Stimulated activated CD8-positive, alpha-beta memory T cell treated with anti-CD3 and anti-CD28 coated beads, Interleukin-4, amount 100 ng/mL, for 1 hour (primary cell): ENCODE measurements at places on chromosomes 2 and 18.

- DNase-seq = no peak
Observed at GRCh38 chr2:39881494-39881893, 102.4 kb upstream of the THUMPD2 start.

DNA sequence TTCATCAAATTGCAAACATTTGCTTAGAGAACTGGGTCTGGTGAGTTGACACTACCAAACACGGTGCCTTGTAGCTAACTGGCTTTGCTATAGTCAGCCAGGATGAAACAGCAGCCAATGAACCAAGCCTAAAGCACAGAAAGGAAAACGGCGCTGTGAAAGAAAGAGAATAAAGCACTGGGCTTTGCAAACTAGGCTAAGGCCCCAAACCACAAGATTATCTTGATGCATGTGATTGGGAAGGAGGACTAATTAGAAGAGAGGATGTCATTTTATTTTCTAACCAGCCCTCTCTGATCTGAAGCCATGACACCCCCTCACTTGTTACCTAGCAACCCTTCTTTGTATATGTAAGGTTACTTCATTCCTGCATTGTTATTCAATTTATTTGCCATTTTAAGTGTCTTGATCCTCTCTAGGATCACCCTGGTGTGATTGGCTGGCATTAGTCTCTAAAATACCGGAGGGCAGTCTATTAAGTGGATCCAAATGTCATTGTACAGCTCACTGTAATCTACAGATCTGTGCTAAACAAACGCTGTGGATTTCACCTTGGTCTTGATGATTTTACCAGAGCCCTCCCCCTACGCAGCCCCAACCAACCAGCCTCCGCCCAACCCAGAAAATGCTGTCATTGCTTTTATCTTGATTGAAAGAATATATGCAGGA, 395.4 kb upstream of the ACVR2A start:
- DNase-seq = no peak

DNA sequence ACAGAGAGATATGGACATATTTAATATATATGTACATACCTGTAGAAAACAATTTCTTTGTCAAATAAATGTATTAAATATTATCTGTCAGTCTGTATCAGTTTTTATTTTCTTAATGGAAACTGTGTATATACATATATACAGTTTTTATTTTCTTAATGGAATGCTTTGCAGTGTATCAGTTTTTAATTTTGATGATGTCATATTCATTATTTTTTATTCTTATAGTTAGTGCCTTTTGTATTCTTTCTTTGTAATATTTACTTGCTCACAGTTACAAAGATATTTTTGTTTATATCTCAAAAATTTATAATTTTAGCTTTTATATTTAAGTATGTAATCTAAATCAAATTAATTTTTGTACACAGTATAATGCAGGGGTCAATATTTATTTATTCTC, 20.6 kb downstream of the KCNH7 start:
- no peak for DNase-seq

- DNase-seq = no peak
Observed at GRCh38 chr18:32368991-32369390, 101.7 kb downstream of the GAREM1 start.

GRCh38 chr2:237696461-237696860, 69.1 kb downstream of the LRRFIP1 start:
- DNase-seq = no peak

- DNase-seq = no peak
Observed at GRCh38 chr18:13379930-13380690, 161.6 kb downstream of the LDLRAD4 start.

DNA sequence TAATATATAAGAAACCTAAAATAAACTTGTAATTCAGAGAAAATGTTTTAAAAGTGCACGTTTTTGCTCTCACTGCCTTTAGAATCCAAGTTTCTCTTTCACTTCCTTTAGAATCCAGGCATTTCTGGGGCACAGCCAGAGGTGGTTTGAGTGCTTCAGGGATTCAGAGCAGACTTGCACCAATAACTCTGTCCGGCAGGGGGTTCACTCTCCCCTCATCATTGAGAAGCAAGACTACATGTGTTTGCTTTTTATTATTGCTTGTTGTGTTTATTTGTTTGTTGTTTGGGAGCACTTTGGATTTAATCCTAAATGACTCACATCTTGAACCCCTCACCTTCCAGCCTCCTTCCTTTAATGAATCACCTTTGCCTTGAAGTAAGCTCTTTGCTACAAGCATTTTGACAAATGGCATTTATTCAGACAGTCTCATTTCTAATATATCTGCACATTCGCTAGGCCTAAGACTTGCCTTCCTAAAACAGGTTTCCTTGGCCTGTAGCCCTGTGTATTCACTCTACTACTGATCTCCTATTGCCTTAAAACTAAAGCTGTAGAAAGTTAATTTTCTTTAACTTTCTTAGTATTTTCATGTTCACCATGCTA, 233.5 kb upstream of the ATP5MC3 start:
- DNase-seq = no peak

DNA sequence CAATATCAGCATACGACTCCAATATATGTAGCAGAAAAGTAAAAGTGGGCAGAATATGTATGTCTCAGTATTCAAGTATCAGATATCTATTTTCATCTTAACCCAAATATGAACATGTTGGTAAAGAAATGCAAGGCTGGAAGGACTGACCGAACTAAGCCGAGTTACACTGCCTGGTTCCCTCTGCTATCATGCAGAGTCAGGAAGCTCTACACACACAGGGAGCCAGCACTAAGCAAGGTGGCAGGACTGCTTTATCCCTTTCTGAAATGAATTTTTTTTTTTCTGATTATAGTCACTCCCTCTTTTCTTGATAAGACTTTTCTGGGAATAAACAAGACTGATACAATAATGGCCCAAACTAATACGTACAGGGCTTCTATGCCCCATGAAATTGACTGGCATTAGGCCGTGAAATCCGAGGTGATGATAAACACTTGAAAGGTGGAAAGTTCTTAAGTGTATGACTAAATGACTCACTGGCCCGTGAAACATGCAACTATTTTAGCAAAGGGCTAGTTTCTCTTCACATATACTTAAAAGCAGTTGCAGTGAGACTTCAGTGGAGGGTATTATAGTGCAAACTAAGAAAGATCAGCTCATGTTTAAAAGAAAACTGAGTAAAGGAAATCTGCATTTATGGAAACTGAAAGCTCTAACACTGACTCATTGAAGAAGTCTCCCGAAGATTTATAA, 14.9 kb downstream of the DPP4 start:
- no peak for DNase-seq

DNA sequence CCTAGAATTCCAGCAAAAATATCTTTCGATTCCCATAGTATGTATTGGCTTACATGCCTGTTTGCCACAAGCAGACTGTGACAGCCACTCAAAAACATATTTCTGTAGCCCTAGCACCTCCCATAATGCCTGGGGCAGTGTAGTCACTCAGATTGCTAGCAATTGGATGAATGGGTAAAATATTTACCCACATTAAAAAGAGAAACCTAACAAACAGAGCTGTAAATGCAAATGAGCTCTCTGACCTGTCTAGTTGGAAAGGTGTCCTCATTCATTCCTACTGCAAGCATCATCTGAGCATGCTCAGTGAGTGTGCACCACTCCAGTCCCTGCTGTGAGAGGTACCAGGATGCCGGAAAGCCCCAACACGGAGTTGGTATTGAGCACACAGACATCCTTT, 234.0 kb upstream of the RAB12 start:
- DNase-seq = no peak

GRCh38 chr18:3121259-3121658, 98.5 kb downstream of the MYOM1 start:
- DNase-seq = no peak

DNA sequence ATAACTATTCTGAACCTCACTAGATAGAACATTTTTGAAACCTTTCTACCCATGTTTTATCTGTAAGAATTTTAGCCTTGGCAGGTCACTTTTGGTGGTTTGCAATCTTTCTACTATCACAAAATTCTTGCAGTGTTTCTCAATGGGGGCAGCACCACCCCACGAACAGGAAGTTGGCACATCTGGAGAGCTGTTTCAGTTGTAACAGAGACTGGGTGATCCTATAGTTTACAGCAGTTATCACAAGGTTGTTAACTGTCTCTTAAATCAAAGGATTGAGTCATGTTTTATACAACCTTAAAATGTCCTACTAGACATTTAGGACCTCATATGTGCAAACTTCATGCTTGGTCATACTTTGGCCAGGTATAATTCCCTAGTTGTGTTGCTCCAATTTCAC, 829.2 kb downstream of the ERBB4 start:
- DNase-seq = no peak

DNA sequence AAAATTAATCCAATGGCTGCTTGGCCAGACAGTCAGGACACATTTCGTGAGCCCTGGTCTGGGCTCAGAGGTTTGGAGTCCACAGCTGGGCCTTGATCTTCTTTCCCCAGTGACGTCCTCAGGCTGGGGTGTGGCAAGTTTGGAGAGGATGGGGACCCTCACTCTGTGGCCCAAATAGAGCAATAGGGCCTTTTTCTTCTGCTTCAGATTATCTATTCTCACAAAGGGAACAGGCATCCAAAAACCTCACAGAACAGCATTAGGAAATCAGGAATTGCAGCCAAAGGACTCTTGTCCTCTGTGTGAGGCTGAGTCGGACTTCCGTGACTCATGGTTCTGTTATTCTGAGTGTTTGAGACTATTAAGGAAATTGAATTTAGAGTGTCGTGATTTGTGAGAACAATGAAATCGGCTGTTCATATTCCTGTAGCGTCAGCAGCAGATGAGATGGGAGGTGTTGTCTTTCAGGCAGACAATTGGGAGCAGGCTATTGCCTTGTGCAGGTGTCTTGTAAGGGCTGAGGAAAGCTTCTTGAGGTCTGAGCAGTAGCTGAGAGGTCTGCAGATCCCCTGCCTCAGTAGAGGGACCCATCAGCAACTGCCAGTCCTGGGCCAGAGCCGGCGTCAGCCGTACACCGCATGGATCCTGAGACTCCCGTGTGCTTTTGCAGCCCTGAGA, 113.8 kb downstream of the SH3RF3 start:
- DNase-seq = no peak

- no peak for DNase-seq
Observed at GRCh38 chr2:193847130-193847529, 1652.4 kb upstream of the TMEFF2 start.

DNA sequence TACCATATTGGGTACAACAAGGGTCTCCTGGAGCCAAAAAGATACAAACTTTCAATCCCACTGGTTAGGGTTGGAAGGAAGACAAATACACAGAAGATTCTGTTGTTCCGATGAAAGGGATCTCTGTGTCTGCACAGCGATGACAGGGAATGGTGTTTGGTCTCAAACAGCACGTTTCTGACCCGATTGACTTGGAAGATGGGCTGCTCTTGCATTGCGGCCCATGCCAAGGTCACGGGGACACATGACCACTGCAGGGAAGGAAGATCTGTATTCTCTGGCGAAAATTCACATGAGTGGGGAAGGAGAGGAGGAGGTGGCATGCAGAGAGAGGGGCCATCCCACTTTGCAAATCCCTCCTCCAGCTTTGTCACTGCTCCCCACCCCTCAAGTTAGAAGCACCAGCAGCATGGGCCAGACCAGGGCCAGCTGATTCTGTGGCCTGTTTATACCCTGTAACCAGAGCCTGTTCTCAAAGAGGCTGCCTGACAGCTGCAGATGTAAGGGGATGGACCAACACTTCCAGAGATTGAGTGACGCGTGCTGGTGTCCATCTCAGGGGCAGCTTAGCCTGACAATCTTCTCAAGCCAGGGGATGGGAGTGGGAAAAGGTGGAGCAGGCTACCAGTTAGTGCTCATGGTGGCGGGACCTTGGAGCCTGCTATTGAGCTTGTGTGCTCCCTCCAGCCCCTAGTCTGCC, 57.2 kb downstream of the TNP1 start:
- no peak for DNase-seq

GRCh38 chr18:49944663-49945062, 131.3 kb upstream of the ACAA2 start:
- DNase-seq = no peak

DNA sequence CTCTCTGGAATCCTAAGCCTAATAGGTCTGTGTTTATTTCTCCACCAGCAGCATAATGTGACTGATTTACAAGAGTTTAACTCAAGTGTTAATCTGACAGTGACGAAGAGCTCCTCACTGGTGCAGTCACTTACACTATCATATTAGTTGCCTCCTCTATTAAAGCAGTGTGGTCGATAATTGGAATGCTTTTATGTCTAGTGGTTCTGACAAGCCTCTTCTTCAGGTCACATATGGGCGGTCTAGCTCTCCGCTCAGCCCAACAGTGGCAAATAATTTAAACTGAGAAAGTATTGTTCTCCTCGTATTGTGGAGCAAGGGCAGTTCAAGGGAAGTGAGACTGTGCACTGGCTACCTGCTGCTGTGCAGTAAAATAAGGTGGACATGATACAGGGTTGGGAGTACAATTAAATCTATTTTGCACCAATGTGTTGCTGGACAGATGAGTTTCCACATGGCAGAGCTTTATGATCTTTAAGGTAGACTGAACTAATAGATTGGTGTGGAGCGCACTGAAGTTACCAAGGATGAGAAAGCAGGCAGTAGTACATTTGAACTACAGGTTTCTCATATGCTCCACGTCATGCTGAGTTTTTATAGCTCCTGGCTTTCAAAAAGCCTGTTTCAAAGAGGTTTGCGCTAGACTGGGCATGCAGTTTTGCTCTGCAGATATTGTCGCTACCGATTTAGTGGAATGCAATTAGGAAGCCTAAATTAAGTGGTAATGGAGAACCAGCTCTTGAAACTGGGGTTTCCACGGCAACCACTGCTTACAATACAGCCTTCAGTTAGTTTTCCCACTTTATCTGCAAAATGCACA, 151.7 kb upstream of the POU3F3 start:
- DNase-seq = no peak

- DNase-seq = no peak
Observed at GRCh38 chr18:47577520-47577919, 326.1 kb upstream of the SKOR2 start.

- DNase-seq = no peak
Observed at GRCh38 chr2:48587961-48588360, 29.7 kb upstream of the GTF2A1L start.

GRCh38 chr18:24601585-24601984, 141.1 kb downstream of the HRH4 start:
- no peak for DNase-seq

GRCh38 chr18:41410006-41410405, 545.0 kb upstream of the PIK3C3 start:
- DNase-seq = no peak

GRCh38 chr18:31576670-31577069, 15.0 kb upstream of the TTR start:
- DNase-seq = no peak

- DNase-seq = no peak
Observed at GRCh38 chr2:128664499-128664971, 345.9 kb upstream of the HS6ST1 start.

GRCh38 chr2:43178602-43179542, 47.5 kb downstream of the ZFP36L2 start:
- DNase-seq = no peak

GRCh38 chr2:136331226-136331625, 213.3 kb upstream of the CXCR4 start:
- DNase-seq = no peak

DNA sequence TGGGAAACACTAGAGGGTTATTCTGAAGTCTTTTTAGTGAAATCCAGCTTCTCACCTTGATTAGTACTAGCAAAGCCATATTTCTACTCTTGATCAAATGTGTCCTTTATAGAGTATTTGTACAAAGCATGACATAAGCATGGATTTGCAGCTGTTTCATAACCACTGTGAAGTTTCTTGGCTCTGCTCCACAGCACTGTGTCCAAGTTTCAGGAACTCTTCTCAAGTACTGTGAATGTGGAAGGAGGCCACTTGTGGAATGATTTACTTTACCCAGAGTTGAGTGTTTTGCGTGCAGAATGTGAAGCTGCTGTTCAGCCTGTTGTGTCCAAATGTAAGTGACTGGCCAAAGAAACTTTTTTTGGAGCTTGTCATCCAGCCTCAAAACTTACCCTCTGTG, 16.2 kb upstream of the MAPRE2 start:
- DNase-seq = no peak

- no peak for DNase-seq
Observed at GRCh38 chr2:205758051-205758450, 75.8 kb downstream of the NRP2 start.
